ENCODE measurements at places on chromosomes 5 and 9. TPM values are rescaled to one million over a fixed set of nuclear protein-coding genes. Genes with fewer than 3 reads are reported as not detected.

DNA sequence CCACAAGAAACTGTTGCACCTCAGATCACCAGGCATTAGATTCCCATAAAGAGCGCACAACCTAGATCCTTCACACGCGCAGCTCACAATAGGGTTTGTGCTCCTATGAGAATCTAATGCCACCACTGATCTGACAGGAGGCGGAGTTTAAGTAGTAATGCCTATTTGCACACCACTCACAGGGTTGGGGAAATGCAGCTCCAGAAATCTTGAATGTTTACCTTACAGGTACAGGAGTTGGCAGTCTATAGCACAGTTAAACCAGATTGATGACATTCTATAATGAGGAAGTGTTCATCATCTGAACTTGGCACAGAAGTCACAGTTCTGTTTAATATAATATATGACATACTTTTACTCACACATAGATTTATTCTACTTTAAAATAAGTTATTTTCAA is 732.2 kb upstream of the ZNF608 start:
- DNase-seq: no peak
- no peak overlapping the region for H3K27ac ChIP-seq
- no peaks in the 10 kb centered on the region for H3K36me3 ChIP-seq

DNA sequence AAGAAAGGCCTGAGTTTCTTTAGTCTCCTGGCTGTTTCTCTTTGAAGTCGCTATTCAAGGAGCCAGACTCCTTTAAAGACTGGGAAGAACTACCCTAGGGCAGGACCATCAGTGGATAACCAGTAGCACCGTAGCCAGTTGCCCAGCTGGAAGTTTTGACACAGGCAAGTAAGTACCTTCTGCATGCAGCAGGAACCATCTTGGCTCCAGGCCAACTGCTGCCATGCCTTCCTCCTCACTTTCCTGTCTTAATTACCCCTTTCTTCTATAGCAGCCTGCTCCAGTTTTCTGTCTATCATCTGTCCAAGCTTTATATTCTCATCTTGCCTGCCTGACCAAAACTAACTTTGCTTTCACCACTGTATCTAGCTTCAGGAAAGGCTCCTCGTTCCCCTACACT is 149.7 kb upstream of the SV2C start:
- H3K27ac ChIP-seq: no peak overlapping the region
- H3K36me3 ChIP-seq: no peaks in the 10 kb centered on the region
- H3K4me3 ChIP-seq: no peak overlapping the region
- no peak for DNase-seq
- peaks cover 42% of the 10 kb centered on the region for H3K27me3 ChIP-seq

DNA sequence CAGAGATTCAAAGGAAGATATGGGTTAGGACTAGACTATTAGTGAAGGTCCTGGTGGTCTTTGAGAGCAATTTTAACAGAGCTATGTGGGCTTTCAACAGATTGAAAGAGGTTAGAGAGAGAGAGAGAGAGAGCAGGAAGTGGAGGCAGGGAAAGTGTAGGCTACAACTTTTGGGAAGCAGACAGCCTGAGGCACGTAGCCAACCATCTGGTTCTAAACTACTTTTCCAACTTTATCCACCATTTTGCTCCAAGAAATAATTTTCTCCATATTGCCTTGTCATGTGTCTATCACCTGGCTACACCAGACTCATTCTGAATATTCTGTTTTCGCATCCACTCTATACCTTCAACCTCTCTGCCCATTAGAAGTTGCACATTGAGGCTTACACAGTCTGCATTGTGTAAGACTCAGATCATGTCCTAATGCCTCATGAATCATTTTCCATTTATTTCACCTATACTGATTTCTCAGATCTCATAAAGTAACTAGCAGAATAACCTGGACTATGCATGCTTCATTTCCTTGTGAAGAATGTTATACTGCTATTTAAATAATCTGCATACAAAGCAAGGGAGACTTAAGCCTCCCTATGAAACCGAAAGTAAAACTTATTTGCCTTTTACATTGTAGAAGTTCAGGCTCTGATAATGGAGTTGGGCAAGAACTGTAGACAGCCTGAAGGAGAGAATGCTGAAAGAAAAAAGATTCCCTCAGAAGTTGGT is 235.6 kb downstream of the ELAVL2 start:
- H3K27ac ChIP-seq: no peak overlapping the region
- H3K27me3 ChIP-seq: no peaks in the 10 kb centered on the region
- peak overlapping the region; percentile 61 for H3K4me3 ChIP-seq
- H3K4me1 ChIP-seq: peaks cover 9% of the 10 kb centered on the region
- no peaks in the 10 kb centered on the region for H3K36me3 ChIP-seq
- no peak for DNase-seq

GRCh38 chr9:109176386-109176785 is 9.3 kb upstream of the FRRS1L start:
- H3K4me3 ChIP-seq: no peak overlapping the region
- H3K4me1 ChIP-seq: peaks cover 6% of the 10 kb centered on the region
- DNase-seq: no peak
- no peaks in the 10 kb centered on the region for H3K36me3 ChIP-seq
- H3K27me3 ChIP-seq: peaks cover 10% of the 10 kb centered on the region

GRCh38 chr5:44932922-44933585 is 124.3 kb downstream of the MRPS30 start:
- peaks cover 2% of the 10 kb centered on the region for H3K36me3 ChIP-seq
- H3K4me1 ChIP-seq: no peaks in the 10 kb centered on the region
- no peaks in the 10 kb centered on the region for H3K27me3 ChIP-seq
- DNase-seq: no peak
- no peak overlapping the region for H3K27ac ChIP-seq
- no peak overlapping the region for H3K4me3 ChIP-seq

DNA sequence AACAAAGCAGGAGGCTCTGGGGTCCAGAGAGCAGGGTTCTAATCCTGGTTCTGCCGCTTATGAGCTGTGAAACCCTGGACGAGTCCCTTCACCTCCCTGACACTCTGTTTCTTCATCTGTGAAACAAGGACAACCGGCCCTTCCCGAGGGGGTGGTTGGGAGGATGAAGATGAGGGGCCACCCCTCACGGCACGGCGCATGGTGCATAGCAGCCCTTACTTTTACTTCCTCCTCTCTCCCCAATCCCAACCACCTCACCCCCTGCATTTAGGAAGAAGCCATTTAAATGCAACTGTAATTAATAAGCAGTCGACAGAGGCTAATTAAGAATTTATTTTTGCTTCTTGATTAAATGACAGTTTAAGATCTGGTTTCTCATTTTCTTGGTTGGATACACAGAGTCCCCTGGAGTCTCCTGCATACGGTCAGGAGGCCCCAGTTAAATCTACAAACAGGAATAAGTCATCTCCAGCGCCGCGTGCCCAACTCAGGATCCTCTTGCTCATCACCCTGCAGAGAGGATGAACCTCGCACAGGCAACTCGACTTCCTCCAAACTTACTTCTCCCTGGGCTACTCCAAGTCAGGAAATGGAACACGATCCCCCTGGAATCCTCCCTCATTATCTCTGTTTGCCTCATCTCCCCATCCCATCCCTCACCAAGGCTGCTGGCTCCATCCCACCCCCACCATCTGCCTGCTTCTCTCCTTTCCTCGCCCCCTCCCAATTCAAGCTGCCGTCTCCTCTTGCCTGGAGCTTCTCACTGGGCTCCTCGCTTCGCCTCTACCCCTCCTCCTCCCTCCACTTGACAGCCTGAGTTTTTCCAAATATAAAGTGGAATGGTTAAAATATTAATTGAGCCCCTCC is 95.9 kb downstream of the HRH2 start:
- peaks cover 60% of the 10 kb centered on the region for H3K27me3 ChIP-seq
- H3K4me1 ChIP-seq: no peaks in the 10 kb centered on the region
- H3K36me3 ChIP-seq: peaks cover 10% of the 10 kb centered on the region
- H3K27ac ChIP-seq: no peak overlapping the region
- H3K4me3 ChIP-seq: no peak overlapping the region
- DNase-seq: no peak

GRCh38 chr9:13750061-13750460 is 470.6 kb upstream of the MPDZ start:
- no peak overlapping the region for H3K27ac ChIP-seq
- no peak overlapping the region for H3K4me3 ChIP-seq
- no peaks in the 10 kb centered on the region for H3K4me1 ChIP-seq
- DNase-seq: no peak
- no peaks in the 10 kb centered on the region for H3K27me3 ChIP-seq

GRCh38 chr5:78830528-78831046 is 154.5 kb downstream of the ARSB start:
- peaks cover 23% of the 10 kb centered on the region for H3K4me1 ChIP-seq
- no peak overlapping the region for H3K4me3 ChIP-seq
- H3K36me3 ChIP-seq: peaks cover 33% of the 10 kb centered on the region
- no peak overlapping the region for H3K27ac ChIP-seq
- DNase-seq: no peak
- H3K27me3 ChIP-seq: no peaks in the 10 kb centered on the region

GRCh38 chr5:54692631-54693030 is 175.1 kb downstream of the SNX18 start:
- no peaks in the 10 kb centered on the region for H3K27me3 ChIP-seq
- H3K4me3 ChIP-seq: no peak overlapping the region
- no peak for DNase-seq
- peaks cover 33% of the 10 kb centered on the region for H3K4me1 ChIP-seq
- peaks cover 12% of the 10 kb centered on the region for H3K36me3 ChIP-seq

DNA sequence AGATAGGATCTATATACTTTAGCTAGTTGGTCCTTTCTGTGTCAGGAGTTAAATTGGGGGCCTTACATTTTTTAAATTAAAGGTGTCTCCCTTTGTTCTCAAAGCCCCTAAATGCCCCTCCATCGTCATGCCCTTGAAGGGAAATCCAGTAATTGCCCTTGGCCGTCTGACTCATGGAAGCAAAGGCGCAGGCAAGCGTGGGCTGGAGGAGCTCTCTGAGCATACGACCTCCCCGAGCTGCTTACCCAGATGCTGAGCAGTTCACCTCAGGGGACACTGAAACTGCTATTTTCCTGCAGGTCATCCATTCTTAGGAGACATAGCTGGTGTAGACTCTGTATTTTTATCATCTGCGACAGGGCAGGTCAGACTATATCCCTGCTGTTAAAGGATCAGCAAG is 23.0 kb downstream of the PCSK1 start:
- H3K36me3 ChIP-seq: no peaks in the 10 kb centered on the region
- H3K27me3 ChIP-seq: peaks cover 1% of the 10 kb centered on the region
- DNase-seq: no peak
- no peak overlapping the region for H3K27ac ChIP-seq

DNA sequence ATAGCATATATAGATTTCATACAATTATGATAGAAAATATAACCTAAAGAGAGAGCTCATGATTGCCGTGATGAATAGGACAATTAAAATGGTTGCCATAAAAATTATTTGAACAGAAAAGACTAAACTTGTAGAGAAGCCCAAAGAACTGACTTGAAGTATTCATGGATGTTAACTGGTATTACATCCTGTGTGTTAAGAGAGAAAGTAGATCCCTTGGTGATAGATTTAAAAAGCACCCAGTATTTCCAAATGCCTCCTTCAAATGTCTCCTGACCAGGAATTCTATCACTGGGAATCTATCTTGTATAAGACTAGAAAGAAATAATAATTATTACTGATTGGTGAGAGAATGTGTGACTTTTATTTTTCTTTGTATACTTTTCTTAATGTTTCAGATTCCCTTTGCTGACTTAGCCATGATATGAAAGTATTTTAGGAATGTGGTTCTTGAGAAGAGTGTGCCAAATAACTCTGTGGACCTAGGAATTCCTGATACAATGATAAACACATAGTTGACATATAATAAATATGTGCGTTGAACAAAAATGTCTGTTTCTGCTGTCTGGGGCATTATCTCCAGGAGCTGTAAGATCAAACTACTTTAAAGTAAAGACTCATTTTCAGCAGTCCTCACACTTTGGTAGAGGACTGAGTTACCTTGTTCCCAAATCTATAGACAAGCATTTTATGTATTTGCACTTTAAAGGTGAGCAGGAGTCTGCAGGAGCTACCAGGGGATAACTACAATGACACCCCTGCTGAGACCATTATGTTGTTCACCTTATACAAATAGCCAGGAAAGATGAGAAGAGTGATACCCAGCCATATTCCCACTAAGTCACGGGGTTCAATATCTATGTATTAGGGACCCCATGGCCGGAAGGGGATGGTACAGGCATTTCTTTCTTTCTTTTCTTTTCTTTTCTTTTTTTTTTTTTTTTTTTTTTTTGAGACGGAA is 211.1 kb upstream of the TLE4 start:
- H3K4me1 ChIP-seq: peaks cover 10% of the 10 kb centered on the region
- peaks cover 4% of the 10 kb centered on the region for H3K27me3 ChIP-seq
- H3K4me3 ChIP-seq: no peak overlapping the region
- no peaks in the 10 kb centered on the region for H3K36me3 ChIP-seq
- H3K27ac ChIP-seq: no peak overlapping the region

- no peak for DNase-seq
- peaks cover 6% of the 10 kb centered on the region for H3K27me3 ChIP-seq
- H3K27ac ChIP-seq: no peak overlapping the region
- no peaks in the 10 kb centered on the region for H3K36me3 ChIP-seq
- H3K4me1 ChIP-seq: no peaks in the 10 kb centered on the region
Observed at GRCh38 chr5:14245132-14245925, 102.2 kb downstream of the TRIO start.

GRCh38 chr5:134576386-134577021 is 51.0 kb downstream of the JADE2 start:
- H3K27ac ChIP-seq: no peak overlapping the region
- H3K36me3 ChIP-seq: peaks cover 19% of the 10 kb centered on the region
- H3K4me3 ChIP-seq: no peak overlapping the region
- no peaks in the 10 kb centered on the region for H3K27me3 ChIP-seq

DNA sequence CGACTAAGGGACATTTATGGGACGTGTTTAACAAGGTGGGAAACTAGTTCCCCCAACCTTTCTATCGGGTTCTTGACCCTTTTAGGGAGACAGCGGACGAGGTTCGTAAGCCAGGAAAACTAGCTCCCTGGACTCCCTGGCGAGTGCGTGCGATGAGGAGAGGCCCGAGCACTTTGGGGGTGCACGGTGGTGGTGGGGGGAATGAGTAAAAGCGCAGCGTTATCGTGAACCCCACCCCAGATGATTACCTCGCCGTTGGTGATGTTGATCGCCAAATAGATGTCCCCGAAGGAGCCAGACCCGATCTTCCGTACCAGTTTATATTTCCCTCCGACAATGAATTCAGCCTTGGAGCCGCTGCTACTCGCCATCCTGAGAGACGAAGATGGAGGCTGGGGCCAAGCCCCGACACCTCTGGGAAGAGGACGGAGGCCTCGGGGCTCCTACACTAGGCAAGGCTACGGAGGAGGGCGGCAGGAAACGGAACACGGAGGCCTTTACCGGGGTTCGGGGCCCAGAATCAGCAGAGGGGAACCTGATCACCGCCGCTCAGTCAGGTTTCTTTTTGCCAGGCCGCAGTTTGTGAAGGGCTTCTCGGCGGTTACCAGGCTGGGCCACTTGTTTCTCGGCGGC is 529 bp downstream of the CSNK1A1 start:
- peak; percentile 63 for DNase-seq

- H3K4me3 ChIP-seq: no peak overlapping the region
- H3K27me3 ChIP-seq: no peaks in the 10 kb centered on the region
- peaks cover 7% of the 10 kb centered on the region for H3K4me1 ChIP-seq
- no peak overlapping the region for H3K27ac ChIP-seq
- peaks cover 60% of the 10 kb centered on the region for H3K36me3 ChIP-seq
Observed at GRCh38 chr5:177538876-177539275, 15.5 kb downstream of the FAM193B start.

GRCh38 chr9:134996591-134997530 is 79.1 kb upstream of the FCN1 start:
- no peak for DNase-seq
- H3K4me3 ChIP-seq: no peak overlapping the region
- peaks cover 14% of the 10 kb centered on the region for H3K27me3 ChIP-seq
- no peak overlapping the region for H3K27ac ChIP-seq
- no peaks in the 10 kb centered on the region for H3K4me1 ChIP-seq

Gene SARDH
- total RNA-seq: 5.0 TPM

Gene IL3
- total RNA-seq: not detected

Gene TAF11L10
- total RNA-seq: not detected

Gene KYAT1
- 15.9 TPM for total RNA-seq

Gene SLC6A19
- total RNA-seq: not detected

Gene IL7R
- total RNA-seq: 1,319 TPM

All from naive thymus-derived CD8-positive, alpha-beta T cell (primary cell).